ENCODE measurements at places on chromosomes 2 and 18.

DNA sequence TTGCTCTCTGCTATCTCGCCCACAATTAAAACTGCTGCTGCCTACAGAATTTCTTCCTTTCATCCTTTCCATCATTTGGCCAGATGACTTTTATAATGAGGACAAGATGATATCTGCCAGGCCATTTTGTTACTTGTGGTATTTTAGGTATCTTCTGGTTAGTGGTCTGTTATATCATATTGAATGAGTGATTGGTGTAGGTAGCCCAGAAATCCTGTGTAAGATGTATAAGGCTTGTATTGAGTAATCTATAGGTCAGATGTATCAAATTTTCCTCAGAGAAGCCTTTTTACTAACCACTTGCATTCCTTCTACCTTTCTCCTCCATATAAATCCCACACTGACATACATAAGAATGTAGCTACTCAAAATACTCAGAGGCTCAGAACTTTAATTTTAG, 118.3 kb downstream of the UBR3 start:
- DNase-seq, result no peak

DNA sequence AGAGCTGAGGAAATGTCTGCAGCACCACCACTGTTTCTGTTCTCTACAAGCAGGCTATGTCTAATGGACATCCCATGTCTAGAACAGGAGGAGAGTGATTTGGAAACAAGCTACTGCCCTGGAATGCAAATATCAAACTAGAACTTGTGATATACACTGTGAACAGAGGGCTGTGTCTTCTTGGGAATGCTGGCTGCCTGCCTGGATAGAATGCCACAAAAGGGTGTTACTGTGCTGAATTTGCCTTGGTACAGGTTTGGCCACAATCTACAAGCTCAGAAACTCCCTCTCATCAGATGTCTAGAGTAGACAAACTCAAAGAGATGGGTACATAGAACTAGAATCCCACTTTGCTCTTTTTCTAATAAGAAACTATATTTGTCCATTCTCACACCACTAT, 170.5 kb downstream of the NYAP2 start:
- DNase-seq, result no peak

GRCh38 chr2:66003931-66004330, 431.0 kb upstream of the MEIS1 start:
- no peak for DNase-seq

DNA sequence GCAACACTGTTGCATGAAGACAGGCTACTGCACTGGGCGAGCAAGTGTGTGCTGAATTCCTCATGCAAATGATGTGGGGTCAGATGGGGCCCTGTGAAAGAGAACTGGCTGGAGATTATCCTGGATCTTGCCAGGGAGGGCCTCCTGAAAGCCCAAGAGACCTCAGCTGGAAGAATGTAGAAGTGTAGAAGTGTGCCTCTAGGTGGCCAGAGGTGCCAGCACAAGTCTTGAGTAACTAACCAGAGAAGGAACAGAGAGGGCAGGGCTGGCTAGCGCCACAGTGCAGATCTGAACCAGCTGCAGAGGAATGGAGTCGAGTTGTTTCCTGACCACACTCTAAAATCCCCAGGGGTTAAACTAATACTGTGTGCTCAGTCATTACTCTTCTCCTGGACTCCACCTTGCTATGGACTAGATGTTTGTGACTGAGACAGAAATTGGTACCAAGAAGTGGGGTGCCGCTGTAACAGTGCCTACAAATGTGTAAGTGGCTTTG, 399.3 kb downstream of the LRATD1 start:
- no peak for DNase-seq

GRCh38 chr2:2998971-2999370, 378.6 kb downstream of the EIPR1 start:
- DNase-seq, result no peak

DNA sequence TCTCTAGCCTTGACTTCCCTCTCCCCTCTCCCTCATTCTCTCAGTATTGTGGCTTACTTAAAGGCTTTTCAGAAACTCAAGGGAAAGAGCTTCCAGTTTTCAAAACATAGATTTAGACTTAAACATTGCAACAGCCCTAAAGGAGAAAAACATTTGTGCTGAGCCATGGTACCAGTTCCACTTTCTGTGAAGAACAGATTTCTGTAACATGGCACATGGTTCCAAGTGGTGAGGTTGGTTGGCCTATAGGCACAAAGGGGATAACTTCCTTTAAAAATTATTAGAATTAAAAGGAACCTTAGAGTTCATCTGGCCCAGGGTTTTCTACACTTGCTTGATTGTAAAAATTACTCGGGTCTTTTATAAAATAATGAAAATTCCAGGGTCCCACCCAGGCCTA, 138.6 kb upstream of the CDCA7 start:
- no peak for DNase-seq

GRCh38 chr2:7392076-7392787, 475.0 kb downstream of the RNF144A start:
- DNase-seq, result no peak

GRCh38 chr2:19109518-19109917, 248.9 kb downstream of the OSR1 start:
- no peak for DNase-seq

DNA sequence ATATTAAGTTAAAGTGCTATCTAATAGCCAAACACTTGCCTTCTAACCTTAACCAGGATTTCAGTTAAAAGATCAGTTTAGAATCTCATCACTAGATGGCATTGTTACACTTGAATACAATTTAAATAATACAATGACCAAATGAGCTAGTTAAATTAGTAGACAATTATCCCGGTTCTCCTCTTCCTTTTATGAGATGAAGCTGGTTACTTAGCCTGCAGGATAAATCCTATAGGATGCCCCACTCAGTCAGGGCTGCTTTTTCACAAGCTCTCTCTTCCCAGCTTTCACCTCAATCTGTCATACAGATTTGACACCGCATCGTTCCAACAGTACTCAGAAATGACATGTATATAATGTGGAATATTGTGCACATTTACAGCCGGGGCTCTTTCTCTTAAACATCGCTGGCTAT, 678.8 kb downstream of the KCNJ3 start:
- no peak for DNase-seq

GRCh38 chr2:218031771-218032257, 29.0 kb upstream of the TNS1 start:
- no peak for DNase-seq

DNA sequence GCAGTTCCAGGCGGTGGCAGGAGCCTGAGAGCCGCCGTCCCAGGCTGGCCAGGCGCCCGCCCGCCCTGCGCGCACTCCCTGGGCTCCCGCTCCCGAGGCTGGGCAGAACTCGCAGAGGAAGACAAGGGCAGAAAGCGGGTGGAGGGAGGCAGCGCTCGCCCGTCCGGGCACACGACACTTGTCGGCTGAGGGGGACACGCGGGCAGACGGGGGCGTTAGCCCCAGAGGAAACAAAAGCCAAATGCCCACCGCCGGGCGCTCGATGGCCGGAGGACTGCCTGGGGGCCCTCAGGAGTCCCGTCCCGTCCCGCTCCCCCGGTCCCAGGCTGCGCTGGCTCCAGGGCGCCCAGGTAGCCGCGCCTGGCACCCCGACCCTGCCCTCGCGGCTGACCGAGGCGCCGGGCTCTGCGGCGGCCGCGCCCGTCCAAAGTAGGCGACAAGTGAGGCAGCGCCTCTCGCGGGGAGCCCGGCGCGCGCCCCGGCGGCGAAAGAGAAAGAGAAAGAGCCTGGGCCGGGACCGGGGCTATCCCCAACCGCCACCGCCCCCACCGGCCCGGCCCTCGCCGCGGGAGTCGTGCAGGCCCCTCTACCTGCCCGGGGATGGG, 491 bp downstream of the L3MBTL4 start:
- DNase-seq, result no peak

- no peak for DNase-seq
These were observed 14.7 kb downstream of the AGAP1 start for GRCh38 chr2:235508371-235509160.

DNA sequence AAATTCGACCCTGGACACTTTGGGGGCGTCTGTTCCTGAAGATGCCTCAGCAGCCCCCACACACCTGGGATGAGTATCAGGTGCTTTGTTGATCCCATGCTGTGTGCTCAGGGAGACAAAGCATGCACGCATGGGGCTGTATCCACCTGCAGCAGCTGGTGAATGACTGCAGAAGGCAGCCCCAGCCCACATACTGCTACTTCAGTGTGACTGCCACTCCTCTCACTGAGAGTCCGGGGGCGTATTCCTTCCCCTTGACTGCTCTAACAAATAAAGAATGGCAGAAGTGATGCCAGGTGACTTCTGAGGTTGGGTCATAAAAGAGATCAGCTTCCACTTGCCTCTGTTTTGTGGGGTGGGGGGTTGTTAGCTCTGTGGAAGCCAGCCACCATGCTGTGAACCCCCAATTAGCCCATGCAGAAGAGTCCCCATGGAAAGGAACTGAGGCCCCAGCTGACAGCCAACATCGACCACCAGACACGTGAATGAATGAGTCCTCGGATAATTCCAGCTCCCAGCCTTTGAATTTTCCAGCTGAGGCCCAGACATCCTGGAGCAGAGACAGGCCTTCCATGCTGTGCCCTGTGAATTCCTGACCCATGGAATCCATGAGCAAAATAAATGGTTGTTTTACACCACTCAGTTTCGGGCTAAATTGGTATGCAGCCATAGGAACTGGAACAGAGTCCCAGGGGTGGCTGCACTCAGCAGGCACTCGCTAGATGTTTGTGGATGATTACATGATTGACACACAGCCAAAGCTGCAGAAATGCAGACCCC, 289.3 kb downstream of the CELF4 start:
- no peak for DNase-seq

- DNase-seq, result no peak
These were observed 1.7 kb upstream of the FN1 start for GRCh38 chr2:215437614-215438013.

GRCh38 chr2:200408428-200409316, 101.2 kb downstream of the KCTD18 start:
- DNase-seq, result no peak

DNA sequence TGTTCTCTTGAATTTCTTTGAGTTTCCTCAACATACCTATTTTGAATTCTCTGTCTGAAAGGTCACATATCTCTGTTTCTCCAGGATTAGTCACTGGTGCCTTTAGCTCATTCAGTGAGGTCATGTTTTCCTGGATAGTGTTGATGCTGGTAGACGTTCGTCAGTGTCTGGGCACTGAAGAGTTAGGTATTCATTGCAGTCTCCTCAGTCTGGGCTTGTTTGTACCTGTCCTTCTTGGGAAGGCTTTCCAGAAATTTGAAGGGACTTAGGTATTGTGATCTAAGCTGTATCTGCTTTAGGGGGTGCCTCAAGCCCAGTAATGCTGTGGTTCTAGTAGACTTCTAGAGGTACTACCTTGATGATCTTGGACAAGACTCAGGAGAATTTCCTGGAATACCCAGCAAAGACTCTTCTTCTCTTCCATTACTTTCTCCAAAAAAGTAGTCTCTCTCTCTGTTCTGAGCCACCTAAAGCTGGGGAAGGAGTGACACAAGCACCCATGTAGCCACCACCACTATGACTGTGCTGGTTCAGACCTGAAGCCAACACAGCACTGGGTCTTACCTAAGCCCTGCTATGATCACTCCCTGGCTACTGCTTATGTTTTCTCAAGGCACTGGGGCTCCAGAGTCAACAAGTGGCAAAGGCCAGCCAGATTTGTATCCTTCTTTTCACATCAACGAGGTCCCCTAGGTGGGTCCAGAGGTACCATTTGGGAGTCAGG, 852.0 kb downstream of the BCL11A start:
- DNase-seq, result no peak

DNA sequence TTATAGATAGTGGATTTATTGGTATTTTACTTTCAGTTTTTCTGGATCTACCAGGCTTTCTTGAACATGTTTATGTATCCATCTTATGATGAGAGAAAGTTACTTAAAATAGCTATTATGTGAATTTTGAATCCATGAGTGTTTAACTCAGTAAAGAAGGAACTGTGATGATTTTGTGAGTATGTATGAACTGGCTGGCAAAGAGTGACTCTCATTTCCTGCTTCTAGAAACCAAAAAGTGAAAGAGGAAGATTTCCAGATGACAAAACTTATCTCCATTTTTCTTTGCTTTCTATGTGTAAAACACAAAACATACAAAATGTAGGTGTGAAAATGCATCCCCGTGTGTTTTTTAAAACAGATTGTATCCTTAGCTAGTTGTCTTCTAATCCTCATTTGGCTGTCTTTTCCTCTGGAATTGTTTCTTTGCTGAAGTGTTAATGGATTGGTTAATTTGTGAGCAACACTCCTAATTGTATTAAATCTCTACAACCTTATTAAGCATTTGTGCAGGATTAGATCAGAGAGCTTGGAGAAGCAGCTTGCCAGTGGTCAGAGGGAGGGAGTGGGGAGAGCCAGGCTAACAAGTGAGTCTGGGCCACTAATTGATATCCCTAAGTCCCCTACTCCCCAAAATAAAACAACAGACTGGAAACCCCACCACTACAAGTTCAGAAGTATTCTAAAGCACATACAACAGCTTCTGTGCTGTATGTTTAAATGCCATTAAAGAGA, 23.9 kb downstream of the PTPRM start:
- DNase-seq, result no peak

DNA sequence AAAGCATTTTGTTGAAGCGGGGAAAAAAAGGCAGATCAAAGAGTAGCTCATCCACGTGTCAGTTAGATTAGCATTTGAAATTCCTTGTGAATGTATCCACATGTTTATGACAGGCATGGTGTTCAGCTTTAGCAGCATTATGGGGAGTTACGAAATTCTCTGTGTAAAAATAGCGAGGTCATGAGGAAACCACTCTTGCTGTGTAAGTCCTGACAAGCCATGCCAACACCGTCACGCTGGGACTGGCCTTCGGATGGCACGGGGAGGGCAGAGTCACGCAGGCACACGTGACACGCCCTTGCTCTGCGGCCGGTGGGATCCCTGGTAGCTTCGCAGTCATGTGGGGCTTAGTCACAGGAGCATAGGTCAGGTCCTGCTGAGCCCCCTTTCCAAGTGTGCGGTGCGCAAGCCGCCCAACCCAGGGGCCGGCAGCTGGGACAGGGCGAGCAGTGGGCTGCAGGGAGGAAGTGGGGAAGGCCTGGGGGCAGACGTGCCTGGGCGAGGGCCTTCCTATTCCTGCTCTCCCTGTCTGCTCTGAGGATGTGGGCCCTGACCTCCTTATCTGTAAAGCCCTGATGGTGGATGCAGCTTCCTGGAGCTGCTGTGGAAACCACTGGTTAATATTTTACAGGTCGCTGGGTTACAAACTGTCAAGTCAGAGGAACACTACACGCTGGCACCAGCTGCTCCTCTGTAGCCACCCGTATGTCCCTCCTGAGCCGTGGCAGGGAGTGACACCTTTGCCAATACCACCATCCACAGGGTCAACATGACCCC, 18.0 kb downstream of the MBP start:
- no peak for DNase-seq

GRCh38 chr18:56035546-56035945, 447.6 kb upstream of the TCF4 start:
- DNase-seq, result no peak

Measured in stimulated activated CD4-positive, alpha-beta T cell treated with anti-CD3 and anti-CD28 coated beads, Interleukin-1b, Interleukin-23, amount 100 ng/mL, for 1 hour (primary cell).